Endothelial cell of umbilical vein (primary cell): ENCODE measurements at places on chromosomes 4 and X. TPM values are rescaled to one million over a fixed set of nuclear protein-coding genes. Genes with fewer than 3 reads are reported as not detected.

The BMPR1B gene
- polyA plus RNA-seq, result 0.25 and 0.28 TPM in 2 replicates

DNA sequence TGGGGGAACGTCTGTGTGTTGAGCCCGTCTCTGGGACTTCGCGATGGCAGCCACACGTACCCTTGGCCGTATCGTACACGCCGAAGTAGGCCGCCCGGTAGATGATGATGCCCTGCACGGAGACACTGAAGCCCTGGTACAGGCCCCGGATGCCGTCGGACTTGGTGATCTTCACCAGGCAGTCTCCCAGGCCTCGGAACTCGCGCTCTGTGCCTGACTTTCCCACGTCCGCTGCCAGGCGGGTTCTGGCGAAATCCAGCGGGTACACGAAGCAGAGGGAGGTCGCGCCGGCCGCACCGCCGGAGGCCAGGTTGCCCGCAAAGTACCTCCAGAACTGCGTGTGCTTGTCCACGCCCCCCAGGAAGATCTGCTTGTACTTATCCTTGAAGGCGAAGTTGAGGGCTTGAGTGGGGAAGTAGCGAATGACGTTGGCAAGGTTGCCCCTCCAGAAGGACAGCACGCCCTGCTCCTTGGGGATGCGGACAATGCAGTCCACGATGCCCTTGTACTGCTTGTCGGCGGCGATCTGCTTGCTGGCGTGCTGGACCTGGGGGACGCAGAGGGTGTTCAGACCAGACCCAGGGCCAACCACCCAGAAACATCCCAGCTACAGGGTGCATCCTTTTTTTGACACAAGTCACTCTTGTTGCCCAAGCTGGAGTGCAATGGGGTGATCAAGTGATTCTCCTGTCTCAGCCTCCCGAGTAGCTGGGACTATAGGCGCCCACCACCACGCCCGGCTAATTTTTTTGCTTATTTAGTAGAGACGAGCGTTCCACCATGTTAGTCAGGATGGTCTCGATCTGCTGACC is 2.5 kb downstream of the SLC25A6 start:
- H3K27me3 ChIP-seq, result no peaks in the 10 kb centered on the region
- no peak for DNase-seq
- H3K4me1 ChIP-seq, result peaks cover 15% of the 10 kb centered on the region
- peaks cover 55% of the 10 kb centered on the region for H3K36me3 ChIP-seq
- H3K4me3 ChIP-seq, result no peak overlapping the region
- no peak overlapping the region for H3K27ac ChIP-seq

The UGT2B10 gene
- polyA plus RNA-seq, result not detected in 2 replicates

The NWD2 gene
- polyA plus RNA-seq, result not detected in 2 replicates

GRCh38 chr4:73053076-73053475 is 16.4 kb downstream of the COX18 start:
- H3K4me3 ChIP-seq, result no peak overlapping the region
- H3K4me1 ChIP-seq, result peaks cover 5% of the 10 kb centered on the region
- H3K27ac ChIP-seq, result no peak overlapping the region
- H3K36me3 ChIP-seq, result peaks cover 2% of the 10 kb centered on the region
- no peak for DNase-seq
- H3K27me3 ChIP-seq, result no peaks in the 10 kb centered on the region

The PPARGC1A gene
- polyA plus RNA-seq, result not detected in 2 replicates

The ARHGAP36 gene
- polyA plus RNA-seq, result not detected in 2 replicates

DNA sequence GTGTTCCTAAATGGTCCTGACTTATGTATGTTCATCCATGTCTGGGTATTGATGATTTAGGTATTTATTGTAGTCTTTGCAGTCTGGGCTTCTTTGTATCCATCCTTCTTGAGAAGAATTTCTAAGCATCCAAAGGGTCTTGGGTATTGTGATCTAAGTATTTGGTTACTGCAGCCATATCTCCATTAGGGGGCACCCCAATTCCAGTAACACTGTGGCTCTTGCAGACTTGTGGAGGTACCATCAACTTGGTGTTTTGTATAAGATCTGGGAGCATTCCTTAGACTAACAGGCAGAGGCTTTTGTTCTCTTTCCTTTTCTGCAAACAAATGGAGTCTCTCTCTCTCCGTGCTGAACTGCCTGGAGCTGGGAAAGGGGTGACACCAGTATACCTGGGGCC is 113.7 kb upstream of the NEXMIF start:
- no peak overlapping the region for H3K4me3 ChIP-seq
- H3K27ac ChIP-seq, result no peak overlapping the region
- H3K27me3 ChIP-seq, result no peaks in the 10 kb centered on the region
- H3K36me3 ChIP-seq, result no peaks in the 10 kb centered on the region
- H3K4me1 ChIP-seq, result no peaks in the 10 kb centered on the region
- peak; percentile 23 for DNase-seq

DNA sequence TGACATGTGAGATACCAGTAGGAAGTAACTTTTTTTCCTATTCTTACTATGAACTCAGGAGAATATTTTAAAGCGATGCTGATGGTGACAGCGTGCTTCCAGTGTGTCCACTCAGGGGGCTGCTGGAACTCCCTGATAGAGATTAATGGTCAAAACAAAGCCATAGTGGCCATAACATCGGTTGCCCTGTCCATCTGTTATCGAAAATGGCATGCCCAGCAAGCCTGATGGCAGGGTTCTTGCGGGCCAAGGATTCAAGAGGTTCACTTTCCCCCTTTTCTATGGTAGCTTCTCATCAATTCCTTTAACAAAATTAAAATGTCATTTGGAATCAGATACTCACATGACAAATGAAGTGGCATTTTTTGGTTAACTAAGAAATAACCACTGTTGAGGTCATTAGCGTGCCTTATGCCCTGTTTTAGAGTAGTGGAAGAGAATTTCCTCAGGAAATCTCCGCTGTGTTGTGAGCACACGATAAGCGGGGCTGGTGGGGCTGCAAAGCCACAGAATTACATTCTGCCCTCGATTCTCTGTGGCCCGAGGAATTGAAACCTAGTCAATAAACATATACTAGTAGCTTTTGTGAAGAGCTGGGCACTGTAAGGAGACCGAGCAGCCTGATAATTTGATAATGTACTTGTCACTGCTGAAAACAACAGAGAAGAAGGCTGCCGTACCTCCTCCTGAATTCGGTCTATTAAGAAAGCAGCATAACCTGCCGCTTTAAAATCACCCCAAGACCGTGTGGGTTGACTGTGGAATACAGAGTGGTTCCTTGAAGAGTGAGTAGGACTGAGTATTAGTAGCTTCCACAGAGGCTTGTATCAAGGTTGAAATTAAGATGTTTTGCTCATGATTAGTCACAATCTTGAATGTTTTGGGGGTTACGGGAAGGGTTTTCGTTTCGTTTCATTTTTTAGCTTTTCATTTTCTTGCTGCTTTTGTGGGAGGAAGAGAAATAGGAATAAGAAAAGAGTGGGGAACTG is 46.7 kb downstream of the PTCHD1 start:
- no peak overlapping the region for H3K4me3 ChIP-seq
- peak; percentile 3 for DNase-seq
- no peak overlapping the region for H3K27ac ChIP-seq
- no peaks in the 10 kb centered on the region for H3K36me3 ChIP-seq
- no peaks in the 10 kb centered on the region for H3K27me3 ChIP-seq

- H3K4me1 ChIP-seq, result peaks cover 5% of the 10 kb centered on the region
- H3K36me3 ChIP-seq, result no peaks in the 10 kb centered on the region
- no peak overlapping the region for H3K27ac ChIP-seq
- no peaks in the 10 kb centered on the region for H3K27me3 ChIP-seq
These were observed 30.8 kb downstream of the RTL5 start for GRCh38 chrX:72100824-72101351.

The RBMXL3 gene
- not detected in 2 replicates for polyA plus RNA-seq

GRCh38 chr4:127732623-127733328 is 2.6 kb downstream of the SLC25A31 start:
- H3K4me1 ChIP-seq, result no peaks in the 10 kb centered on the region
- no peaks in the 10 kb centered on the region for H3K36me3 ChIP-seq
- peak; percentile 59 for DNase-seq
- H3K27me3 ChIP-seq, result peaks cover 2% of the 10 kb centered on the region
- no peak overlapping the region for H3K4me3 ChIP-seq
- no peak overlapping the region for H3K27ac ChIP-seq

The NKAP gene
- polyA plus RNA-seq, result 2.2 and 2.5 TPM in 2 replicates

The HPGD gene
- not detected in 2 replicates for polyA plus RNA-seq

- no peaks in the 10 kb centered on the region for H3K4me1 ChIP-seq
- no peaks in the 10 kb centered on the region for H3K36me3 ChIP-seq
- no peak overlapping the region for H3K4me3 ChIP-seq
These were observed 155.8 kb downstream of the NAA11 start for GRCh38 chr4:79170077-79170476.

GRCh38 chr4:13601048-13601447 is 26.5 kb downstream of the BOD1L1 start:
- no peak for DNase-seq
- H3K36me3 ChIP-seq, result peaks cover 16% of the 10 kb centered on the region
- no peak overlapping the region for H3K27ac ChIP-seq
- H3K4me3 ChIP-seq, result no peak overlapping the region

The AMTN gene
- polyA plus RNA-seq, result 0.95 and 1.2 TPM in 2 replicates

DNA sequence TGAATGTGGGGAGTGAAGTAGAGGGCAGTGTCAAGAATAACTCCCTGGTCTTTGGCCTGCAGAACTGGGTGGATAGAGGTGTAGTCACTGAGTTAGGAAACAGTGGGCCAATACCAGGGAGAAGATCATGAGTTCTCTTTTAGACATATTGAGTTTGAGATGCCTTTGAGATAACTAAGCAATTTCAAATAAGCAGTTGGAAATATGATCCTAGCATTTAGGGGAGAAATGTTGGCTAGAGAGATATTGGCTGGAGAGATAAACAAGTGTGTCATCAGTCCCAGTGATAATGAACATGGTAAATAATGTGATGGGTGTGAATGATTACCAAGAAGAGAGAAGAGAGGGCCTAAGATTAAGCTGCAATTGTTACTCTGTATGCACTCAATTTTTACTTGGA is 95.3 kb upstream of the HPRT1 start:
- no peaks in the 10 kb centered on the region for H3K27me3 ChIP-seq
- H3K36me3 ChIP-seq, result no peaks in the 10 kb centered on the region
- no peak overlapping the region for H3K27ac ChIP-seq
- H3K4me1 ChIP-seq, result no peaks in the 10 kb centered on the region
- no peak overlapping the region for H3K4me3 ChIP-seq

- no peak for DNase-seq
- no peaks in the 10 kb centered on the region for H3K36me3 ChIP-seq
- no peaks in the 10 kb centered on the region for H3K27me3 ChIP-seq
- H3K4me1 ChIP-seq, result no peaks in the 10 kb centered on the region
- no peak overlapping the region for H3K27ac ChIP-seq
These were observed 220.6 kb upstream of the ZC4H2 start for GRCh38 chrX:65196758-65197360.

The FABP2 gene
- not detected in 2 replicates for polyA plus RNA-seq

DNA sequence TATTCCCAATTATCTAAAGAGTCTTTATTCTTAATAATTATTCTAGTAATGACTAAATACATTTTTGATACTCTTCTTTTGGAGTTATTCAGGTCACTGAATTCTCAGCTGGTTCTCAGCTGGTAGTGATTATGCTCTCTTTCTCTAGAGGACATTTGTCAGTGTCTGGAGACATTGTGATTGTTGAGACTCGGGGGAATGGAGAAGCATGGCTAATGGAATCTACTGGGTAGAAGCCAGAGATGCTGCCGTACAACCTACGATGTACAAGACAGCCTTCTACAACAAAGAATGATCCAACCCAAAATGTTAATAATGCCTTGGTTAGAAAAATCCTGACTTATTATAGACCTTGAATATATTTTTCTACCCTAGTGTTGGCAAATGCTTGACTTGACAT is 149.2 kb upstream of the ANKRD50 start:
- no peaks in the 10 kb centered on the region for H3K4me1 ChIP-seq
- H3K27me3 ChIP-seq, result no peaks in the 10 kb centered on the region
- H3K36me3 ChIP-seq, result no peaks in the 10 kb centered on the region
- no peak for DNase-seq
- H3K4me3 ChIP-seq, result no peak overlapping the region

DNA sequence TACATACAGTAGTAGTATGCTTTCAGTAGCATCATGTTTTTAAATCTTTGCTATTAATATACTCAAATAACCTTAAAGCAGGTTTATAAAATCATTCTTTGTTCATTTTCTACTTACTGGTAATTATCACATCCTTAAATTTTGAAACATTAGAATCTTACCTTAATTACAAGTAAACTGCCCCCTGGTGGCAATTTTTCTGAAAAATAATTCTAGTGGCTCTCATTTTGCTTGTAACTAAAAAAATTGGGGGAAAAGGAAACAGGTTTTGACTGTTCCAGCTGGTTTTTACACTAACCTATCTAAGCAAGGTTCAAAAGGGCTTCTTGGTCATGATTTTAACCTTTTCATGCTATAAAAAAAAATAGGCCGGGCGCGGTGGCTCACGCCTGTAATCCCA is 18.5 kb upstream of the DCAF4L1 start:
- no peak overlapping the region for H3K27ac ChIP-seq
- H3K4me1 ChIP-seq, result no peaks in the 10 kb centered on the region
- H3K27me3 ChIP-seq, result no peaks in the 10 kb centered on the region
- H3K4me3 ChIP-seq, result no peak overlapping the region

The TRO gene
- polyA plus RNA-seq, result 34.7 TPM in 2 replicates

- no peaks in the 10 kb centered on the region for H3K36me3 ChIP-seq
- H3K27ac ChIP-seq, result no peak overlapping the region
- H3K4me1 ChIP-seq, result peaks cover 4% of the 10 kb centered on the region
- H3K27me3 ChIP-seq, result peaks cover 4% of the 10 kb centered on the region
- DNase-seq, result no peak
These were observed 92.0 kb downstream of the UGT8 start for GRCh38 chr4:114690571-114690970.

GRCh38 chr4:38791010-38791409 is 8.2 kb upstream of the TLR10 start:
- H3K4me3 ChIP-seq, result no peak overlapping the region
- DNase-seq, result no peak
- no peaks in the 10 kb centered on the region for H3K36me3 ChIP-seq
- no peaks in the 10 kb centered on the region for H3K27me3 ChIP-seq

GRCh38 chrX:19924285-19924684 is 36.9 kb upstream of the SH3KBP1 start:
- no peak overlapping the region for H3K4me3 ChIP-seq
- DNase-seq, result no peak
- no peaks in the 10 kb centered on the region for H3K36me3 ChIP-seq
- H3K27me3 ChIP-seq, result no peaks in the 10 kb centered on the region

DNA sequence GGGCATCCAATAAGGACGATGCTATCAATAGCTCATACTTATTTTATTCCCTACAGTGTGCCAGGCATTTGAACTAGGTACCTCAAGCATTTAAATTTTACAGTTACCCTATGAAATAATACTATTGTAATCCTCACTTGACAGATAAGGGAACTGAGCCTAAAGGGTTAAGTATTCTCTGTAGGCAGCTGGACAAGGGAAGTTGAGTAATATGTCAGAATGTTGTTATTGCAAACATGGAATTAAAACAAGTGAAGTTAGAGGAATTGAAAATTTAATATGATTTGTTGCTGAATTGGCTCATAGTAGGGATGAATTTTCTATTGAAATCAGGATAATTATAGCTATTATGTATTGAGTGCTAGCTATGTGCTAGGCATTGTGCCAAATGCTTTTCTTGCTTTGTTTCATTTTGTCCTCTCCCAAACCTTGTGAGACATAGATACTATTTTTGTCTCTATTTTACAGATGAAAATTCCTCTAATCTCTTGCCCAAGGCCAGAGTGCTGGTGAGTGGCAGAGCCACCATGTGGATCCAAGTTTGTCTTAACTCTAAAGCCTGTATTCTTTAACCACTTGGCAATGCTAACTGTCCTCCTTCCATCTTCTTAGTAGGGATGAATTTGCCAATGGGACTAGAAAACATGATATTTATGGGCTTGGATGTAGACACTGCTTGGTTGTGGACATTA is 58.1 kb downstream of the TMEM164 start:
- no peak overlapping the region for H3K27ac ChIP-seq
- no peaks in the 10 kb centered on the region for H3K27me3 ChIP-seq
- DNase-seq, result peak; percentile 3
- no peaks in the 10 kb centered on the region for H3K36me3 ChIP-seq
- no peaks in the 10 kb centered on the region for H3K4me1 ChIP-seq
